ENCODE measurements at places on chromosomes 11 and 22. TPM values are rescaled to one million over a fixed set of nuclear protein-coding genes. Genes with fewer than 3 reads are reported as not detected.

Gene DDIAS
- 0.55 TPM for total RNA-seq

Gene ZNF202
- total RNA-seq, result 21.7 TPM

Gene ROBO4
- total RNA-seq, result 0.59 TPM

Gene PATE4
- total RNA-seq, result not detected

Gene MUC15
- not detected for total RNA-seq

DNA sequence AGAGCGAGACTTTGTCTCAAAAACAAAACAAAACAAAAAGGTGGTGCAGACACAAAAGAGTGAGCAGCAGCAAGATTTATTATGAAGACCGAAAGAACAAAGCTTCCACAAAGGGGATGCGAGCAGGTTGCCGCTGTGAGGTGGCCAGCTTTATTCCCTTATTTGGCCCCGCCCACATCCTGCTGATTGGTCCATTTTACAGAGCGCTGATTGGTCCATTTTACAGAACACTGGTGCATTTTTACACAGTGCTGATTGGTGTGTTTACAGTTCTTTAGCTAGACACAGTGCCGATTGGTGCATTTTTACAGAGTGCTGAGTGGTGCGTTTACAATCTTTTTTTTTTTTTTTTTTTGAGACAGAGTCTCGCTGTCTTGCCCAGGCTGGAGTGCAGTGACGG is 77.4 kb downstream of the CECR2 start:
- no peaks in the 10 kb centered on the region for H3K4me1 ChIP-seq
- peaks cover 9% of the 10 kb centered on the region for H3K27me3 ChIP-seq
- DNase-seq, result no peak
- H3K4me3 ChIP-seq, result no peak overlapping the region
- no peaks in the 10 kb centered on the region for H3K36me3 ChIP-seq

GRCh38 chr11:119783466-119784400 is 54.7 kb upstream of the NECTIN1 start:
- no peaks in the 10 kb centered on the region for H3K4me1 ChIP-seq
- DNase-seq, result no peak
- no peaks in the 10 kb centered on the region for H3K27me3 ChIP-seq

DNA sequence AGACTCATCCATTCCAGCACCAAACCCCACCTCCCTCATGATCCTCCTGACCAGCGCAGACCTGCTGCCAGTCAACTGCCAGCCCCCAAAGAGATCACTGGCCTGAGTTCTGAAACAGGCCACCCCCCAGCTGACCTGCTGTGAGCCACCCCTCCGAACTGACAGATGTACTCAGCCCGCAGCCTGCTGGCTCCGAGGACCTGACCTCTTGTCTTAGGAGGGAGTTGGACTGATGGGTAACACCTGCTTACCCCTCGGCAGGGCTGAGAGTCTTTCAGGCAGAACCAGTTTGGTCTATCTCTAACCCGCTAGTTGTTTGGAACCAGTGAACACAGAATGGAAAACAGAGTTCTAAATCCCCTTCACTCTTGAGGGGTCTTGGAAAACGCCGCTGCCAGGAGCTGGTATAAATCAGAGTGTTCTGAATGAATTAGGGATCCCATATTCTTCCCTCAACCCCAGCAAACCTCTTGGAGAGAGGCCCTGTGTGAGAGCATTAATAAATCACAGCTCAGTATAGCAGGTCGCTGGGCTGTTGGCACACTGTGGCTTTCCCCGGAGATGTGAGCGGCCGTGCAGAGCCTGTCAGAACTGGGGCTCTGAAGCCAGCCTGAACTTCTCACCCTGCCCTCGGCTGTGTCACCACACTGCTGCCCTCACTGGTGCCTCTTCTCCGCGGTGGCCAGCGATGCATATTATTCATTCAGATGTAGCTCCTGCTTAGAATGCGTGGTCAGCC is 165.1 kb upstream of the NCAM1 start:
- H3K4me3 ChIP-seq, result no peak overlapping the region
- no peak overlapping the region for H3K27ac ChIP-seq
- DNase-seq, result no peak
- no peaks in the 10 kb centered on the region for H3K36me3 ChIP-seq
- H3K27me3 ChIP-seq, result peaks cover 5% of the 10 kb centered on the region

GRCh38 chr22:49158741-49159564 is 668.7 kb downstream of the BRD1 start:
- DNase-seq, result no peak
- no peaks in the 10 kb centered on the region for H3K27me3 ChIP-seq
- H3K4me1 ChIP-seq, result no peaks in the 10 kb centered on the region

- H3K27ac ChIP-seq, result no peak overlapping the region
- peaks cover 2% of the 10 kb centered on the region for H3K36me3 ChIP-seq
- H3K4me1 ChIP-seq, result peaks cover 40% of the 10 kb centered on the region
Observed at GRCh38 chr11:60870733-60871377, 3.5 kb downstream of the ZP1 start.

GRCh38 chr11:68440224-68440623 is 20.3 kb upstream of the PPP6R3 start:
- no peaks in the 10 kb centered on the region for H3K27me3 ChIP-seq
- no peak for DNase-seq
- peaks cover 14% of the 10 kb centered on the region for H3K36me3 ChIP-seq
- H3K4me1 ChIP-seq, result no peaks in the 10 kb centered on the region
- no peak overlapping the region for H3K4me3 ChIP-seq
- H3K27ac ChIP-seq, result no peak overlapping the region

DNA sequence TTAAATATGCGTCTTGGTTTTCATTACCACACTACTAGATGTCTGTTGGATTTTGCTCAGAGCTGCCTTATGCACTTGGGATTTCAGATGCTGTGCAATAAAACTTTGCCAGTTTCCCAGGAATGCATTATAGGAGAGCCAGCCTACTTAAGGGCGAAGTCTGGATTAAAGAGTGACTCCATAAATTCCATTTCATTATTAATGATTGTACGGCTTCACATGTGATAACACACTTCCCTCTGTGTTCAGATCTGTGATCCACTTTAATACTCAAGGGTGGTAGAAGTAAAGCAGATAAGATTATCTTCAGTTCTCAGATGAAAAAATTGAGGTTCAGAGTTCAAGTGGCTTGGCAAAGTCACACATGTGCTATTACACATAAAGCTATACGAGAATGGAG is 110.2 kb downstream of the C11orf91 start:
- H3K27me3 ChIP-seq, result no peaks in the 10 kb centered on the region
- H3K27ac ChIP-seq, result no peak overlapping the region
- H3K36me3 ChIP-seq, result no peaks in the 10 kb centered on the region
- no peak overlapping the region for H3K4me3 ChIP-seq
- DNase-seq, result no peak

- H3K36me3 ChIP-seq, result peaks cover 4% of the 10 kb centered on the region
- H3K27me3 ChIP-seq, result no peaks in the 10 kb centered on the region
- H3K4me3 ChIP-seq, result no peak overlapping the region
- no peak overlapping the region for H3K27ac ChIP-seq
Observed at GRCh38 chr22:35314161-35314942, 14.7 kb downstream of the TOM1 start.

DNA sequence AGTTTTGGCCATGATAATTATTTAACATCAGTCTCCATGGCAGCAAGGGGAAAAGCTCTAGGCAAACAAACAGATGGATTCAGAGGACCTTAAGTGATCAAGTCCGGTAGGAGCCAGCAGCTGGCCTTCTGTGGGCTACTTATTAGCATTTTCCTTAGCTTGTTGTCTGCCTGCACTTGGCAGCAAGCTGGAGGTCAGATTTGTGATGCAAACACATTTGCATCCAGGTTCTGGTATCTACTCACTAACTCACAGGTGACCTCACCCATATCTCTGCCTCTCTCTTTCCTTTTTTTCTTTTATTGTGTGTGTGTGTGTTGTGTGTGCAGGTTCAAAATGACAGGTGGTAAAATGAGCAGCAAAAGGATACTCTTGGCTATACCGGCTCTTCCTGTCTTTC is 32.3 kb downstream of the ARHGAP42 start:
- H3K36me3 ChIP-seq, result no peaks in the 10 kb centered on the region
- no peaks in the 10 kb centered on the region for H3K4me1 ChIP-seq
- DNase-seq, result no peak
- H3K27me3 ChIP-seq, result no peaks in the 10 kb centered on the region

DNA sequence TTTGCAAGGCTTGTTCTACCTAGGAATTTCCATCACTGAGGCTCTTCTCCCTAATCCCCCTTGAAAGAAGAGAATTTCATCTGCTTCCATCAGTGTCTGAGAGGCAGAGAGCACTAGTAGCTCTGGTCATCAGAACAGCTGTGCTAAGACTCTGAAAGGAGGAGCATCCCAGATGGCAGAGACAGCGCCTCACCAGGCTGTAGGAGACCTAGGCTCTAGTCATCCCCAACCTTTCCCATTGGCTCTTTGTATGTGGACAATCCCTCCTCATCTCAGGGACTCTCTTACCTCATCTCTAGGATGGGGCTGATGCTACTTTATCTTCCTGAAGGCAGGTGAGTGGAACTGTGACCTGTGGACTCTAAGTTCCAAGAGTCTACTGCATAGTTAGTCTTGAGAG is 8.8 kb upstream of the OR9I1 start:
- no peak overlapping the region for H3K4me3 ChIP-seq
- no peak for DNase-seq
- H3K36me3 ChIP-seq, result no peaks in the 10 kb centered on the region
- H3K4me1 ChIP-seq, result no peaks in the 10 kb centered on the region
- no peaks in the 10 kb centered on the region for H3K27me3 ChIP-seq

- peaks cover 11% of the 10 kb centered on the region for H3K36me3 ChIP-seq
- H3K4me1 ChIP-seq, result no peaks in the 10 kb centered on the region
- H3K27me3 ChIP-seq, result no peaks in the 10 kb centered on the region
- H3K27ac ChIP-seq, result peak overlapping the region; percentile 70
- H3K4me3 ChIP-seq, result no peak overlapping the region
- DNase-seq, result no peak
Observed at GRCh38 chr11:45930031-45930794, 7.8 kb downstream of the LARGE2 start.

DNA sequence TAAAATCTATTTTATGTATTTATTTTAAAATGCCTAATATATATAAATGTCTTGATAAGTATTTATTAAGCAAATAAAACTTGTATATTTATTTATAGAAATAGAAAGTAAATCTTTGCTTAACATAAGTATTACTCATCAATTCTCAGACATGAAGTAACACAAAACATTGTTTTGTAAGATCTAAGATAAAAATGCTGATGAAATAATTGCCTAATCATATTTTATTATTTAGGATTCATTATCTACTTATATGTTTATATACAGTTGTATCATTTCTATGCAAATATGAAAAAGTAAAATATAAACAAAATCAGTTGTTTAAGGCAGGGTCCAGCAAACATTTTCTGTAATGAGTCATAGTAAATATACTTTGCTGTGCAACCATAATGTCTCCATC is 507.8 kb upstream of the CNTN5 start:
- DNase-seq, result no peak
- H3K4me3 ChIP-seq, result no peak overlapping the region
- H3K27ac ChIP-seq, result no peak overlapping the region
- H3K27me3 ChIP-seq, result no peaks in the 10 kb centered on the region
- no peaks in the 10 kb centered on the region for H3K36me3 ChIP-seq
- no peaks in the 10 kb centered on the region for H3K4me1 ChIP-seq

- peaks cover 55% of the 10 kb centered on the region for H3K4me1 ChIP-seq
- no peaks in the 10 kb centered on the region for H3K36me3 ChIP-seq
- H3K4me3 ChIP-seq, result peak within 1 kb of the TSS; percentile 57
- H3K27ac ChIP-seq, result no peak within 1 kb of the TSS
Observed at GRCh38 chr11:2270322-2271076, at the start of gene ASCL2. ASCL2 (minus strand) TSS chr11:2270588; CDS start chr11:2270332, 256 bp downstream.

DNA sequence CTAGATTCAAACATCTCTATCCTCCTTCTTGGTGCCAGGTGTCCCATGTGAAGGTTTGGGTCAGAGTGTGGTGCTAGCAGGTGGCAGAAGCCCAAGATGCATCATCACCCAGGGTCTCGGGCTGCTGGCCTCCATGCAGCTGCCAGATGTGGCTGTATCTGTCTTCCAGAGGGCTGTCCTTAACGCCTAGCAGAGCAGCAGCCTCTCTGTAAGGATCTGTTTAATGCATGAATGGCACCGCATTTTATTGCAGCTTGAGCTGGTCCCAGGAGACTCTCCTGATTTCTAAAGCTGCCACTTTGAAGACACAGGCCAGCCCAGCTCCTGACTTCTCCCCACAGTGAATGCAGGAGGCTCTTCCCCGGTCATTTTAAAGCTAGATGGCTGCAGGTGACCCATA is 26.3 kb downstream of the SLC1A2 start:
- DNase-seq, result no peak
- H3K27me3 ChIP-seq, result peaks cover 4% of the 10 kb centered on the region
- no peaks in the 10 kb centered on the region for H3K36me3 ChIP-seq
- no peak overlapping the region for H3K4me3 ChIP-seq
- H3K27ac ChIP-seq, result no peak overlapping the region

DNA sequence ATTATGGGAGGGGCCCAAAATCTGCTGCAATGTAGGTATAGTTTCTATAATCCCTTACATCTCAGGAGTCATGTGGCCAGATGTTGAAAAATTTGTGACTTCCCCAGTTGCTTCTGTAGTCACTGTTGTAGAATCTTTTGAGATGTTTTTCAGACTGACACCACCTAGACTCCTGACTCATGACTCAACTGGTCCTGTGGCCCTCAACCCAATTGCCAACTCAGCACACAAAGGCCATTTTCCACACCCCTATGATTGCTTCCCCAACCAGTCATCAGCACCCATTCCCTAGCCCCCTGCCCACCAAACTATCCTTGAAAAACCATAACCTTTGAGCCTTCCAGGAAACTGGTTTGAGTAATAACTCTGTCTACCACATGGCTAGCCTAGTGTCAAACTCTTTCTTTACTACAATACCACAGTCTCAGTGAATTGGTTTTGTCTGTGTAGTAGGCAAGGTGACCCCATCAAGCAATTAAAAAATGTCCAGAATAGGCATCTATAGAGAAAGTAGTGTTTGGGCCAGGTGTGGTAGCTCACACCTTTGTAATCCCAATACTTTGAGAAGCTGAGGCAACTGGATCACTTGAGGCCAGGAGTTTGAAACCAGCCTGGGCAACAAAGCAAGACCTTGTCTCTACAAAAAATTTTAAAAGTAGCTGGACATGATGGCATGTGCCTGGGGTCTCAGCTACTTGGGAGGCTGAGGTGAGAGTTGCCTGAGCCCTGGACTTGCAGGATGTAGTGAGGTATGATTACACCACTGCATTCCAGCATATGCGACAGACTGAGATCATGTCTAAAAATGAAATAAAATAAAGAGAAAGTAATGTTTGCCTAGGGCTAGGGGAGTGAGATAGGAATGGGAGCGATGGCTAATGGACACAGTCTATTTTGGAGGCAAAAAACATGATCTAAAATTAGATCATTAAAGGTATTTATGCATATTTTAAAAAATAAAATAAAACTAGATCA is 24.1 kb upstream of the FEZ1 start:
- no peak for DNase-seq
- H3K27me3 ChIP-seq, result no peaks in the 10 kb centered on the region
- no peaks in the 10 kb centered on the region for H3K36me3 ChIP-seq
- H3K4me3 ChIP-seq, result no peak overlapping the region
